ENCODE measurements at places on chromosomes 16 and 17. TPM values are rescaled to one million over a fixed set of nuclear protein-coding genes. Genes with fewer than 3 reads are reported as not detected.

- no peaks in the 10 kb centered on the region for H3K36me3 ChIP-seq
- H3K27me3 ChIP-seq: no peaks in the 10 kb centered on the region
- H3K27ac ChIP-seq: no peak overlapping the region
- no peaks in the 10 kb centered on the region for H3K4me1 ChIP-seq
- DNase-seq: no peak
Observed at GRCh38 chr16:77540646-77541045, 105.8 kb upstream of the ADAMTS18 start.

GRCh38 chr16:56513972-56514371, 5.9 kb downstream of the BBS2 start:
- H3K4me1 ChIP-seq: no peaks in the 10 kb centered on the region
- no peaks in the 10 kb centered on the region for H3K27me3 ChIP-seq
- H3K36me3 ChIP-seq: peaks cover 7% of the 10 kb centered on the region
- H3K4me3 ChIP-seq: no peak overlapping the region
- peak; percentile 74 for DNase-seq

DNA sequence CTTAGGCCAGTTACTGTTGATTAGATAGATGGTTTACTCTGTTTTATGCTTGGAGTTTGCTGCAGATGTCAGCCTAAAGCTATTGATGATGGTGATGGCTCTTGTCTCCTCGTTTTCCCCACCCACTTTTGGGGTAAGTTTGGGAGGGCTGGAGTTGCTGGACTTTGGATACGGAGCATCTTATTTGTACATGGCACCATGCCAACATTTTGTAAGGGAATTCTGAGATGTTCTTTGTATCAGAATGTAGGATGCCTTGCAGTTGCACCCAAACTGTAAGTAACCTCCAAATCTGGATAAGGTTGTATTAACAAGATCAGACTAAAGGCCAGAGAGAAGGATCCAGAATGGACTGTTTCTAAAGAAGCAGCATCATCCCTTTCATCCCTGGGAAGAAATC, 551.9 kb upstream of the ZFHX3 start:
- H3K27me3 ChIP-seq: no peaks in the 10 kb centered on the region
- no peaks in the 10 kb centered on the region for H3K4me1 ChIP-seq
- no peak overlapping the region for H3K4me3 ChIP-seq
- H3K36me3 ChIP-seq: no peaks in the 10 kb centered on the region

RCVRN gene
- polyA plus RNA-seq: not detected

CACNG4 gene
- polyA plus RNA-seq: 0.53 TPM

DNA sequence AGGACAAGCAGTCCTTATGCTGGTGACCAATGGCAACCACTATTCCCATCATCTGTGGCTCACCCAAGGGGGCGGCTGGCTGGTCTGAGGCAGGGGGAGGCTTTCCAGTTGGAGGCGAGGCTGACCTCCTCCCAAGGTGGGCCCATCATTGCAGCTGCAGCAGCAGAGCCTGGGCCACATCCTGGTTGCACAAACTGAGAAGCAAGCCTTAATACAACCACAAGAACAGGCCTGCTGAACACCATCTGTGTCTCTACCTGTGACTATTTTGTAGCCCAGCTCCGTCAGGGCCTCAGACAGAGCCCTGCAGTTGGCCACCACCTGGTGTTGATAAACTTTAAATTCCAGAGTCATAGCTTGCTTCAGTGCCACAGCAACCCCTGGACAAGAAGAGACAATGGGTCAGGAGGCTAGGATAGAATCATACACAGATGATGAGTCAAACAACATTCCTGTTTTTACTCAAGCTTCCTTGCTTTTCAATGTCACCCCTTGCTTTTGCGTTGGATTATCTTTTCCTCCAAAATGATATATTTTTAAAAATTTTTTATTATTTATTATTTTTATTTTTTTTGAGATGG, 17.9 kb downstream of the SMCR8 start:
- no peaks in the 10 kb centered on the region for H3K27me3 ChIP-seq
- no peak overlapping the region for H3K4me3 ChIP-seq
- H3K27ac ChIP-seq: no peak overlapping the region
- peaks cover 4% of the 10 kb centered on the region for H3K4me1 ChIP-seq

DNA sequence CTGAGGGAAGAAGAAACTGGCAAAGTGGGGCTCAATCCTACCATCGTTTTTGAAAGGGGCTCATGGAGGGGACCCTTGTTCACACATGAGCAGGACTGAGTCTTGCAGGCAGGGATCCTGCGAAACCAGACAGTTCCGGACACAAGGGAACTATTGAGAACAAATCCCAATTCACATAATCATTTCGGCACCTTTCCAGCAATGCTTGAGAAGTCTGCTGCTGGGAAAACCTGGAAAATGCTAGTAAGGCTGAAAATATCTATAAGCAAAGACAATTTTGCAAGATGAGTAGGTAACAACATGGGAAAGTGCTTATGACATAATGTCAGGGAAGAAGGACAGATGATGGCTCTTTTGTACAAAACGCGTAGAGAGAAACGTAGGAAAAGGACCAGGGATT, 52.1 kb upstream of the BPTF start:
- H3K4me3 ChIP-seq: no peak overlapping the region
- DNase-seq: peak; percentile 15
- H3K4me1 ChIP-seq: no peaks in the 10 kb centered on the region

GRCh38 chr16:68506331-68507053, 32.6 kb upstream of the ZFP90 start:
- H3K4me3 ChIP-seq: no peak overlapping the region
- H3K27me3 ChIP-seq: peaks cover 20% of the 10 kb centered on the region
- DNase-seq: peak; percentile 8
- no peaks in the 10 kb centered on the region for H3K36me3 ChIP-seq
- H3K27ac ChIP-seq: no peak overlapping the region

RRAD gene
- polyA plus RNA-seq: 2.1 TPM

DNA sequence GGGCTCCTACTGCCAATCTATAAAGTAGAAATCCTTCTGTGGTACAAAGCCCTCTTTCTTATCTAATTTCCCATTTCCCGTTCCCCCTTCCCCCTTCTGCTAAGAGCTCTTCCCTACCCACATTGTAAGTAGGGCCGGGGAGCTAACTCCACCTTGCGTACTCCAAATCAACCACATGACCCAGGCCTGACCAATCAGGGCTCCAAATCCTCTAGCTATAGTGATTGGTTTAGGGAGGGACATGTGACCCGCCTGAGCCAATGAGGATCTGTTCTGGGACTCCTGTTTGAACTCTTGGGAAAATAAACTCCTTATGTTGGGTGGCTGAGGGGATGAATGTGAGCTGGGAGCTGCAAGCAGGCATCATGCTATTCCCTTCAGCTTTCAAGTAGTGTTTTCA, 40.9 kb upstream of the MEOX1 start:
- no peak overlapping the region for H3K27ac ChIP-seq
- no peaks in the 10 kb centered on the region for H3K36me3 ChIP-seq
- no peak overlapping the region for H3K4me3 ChIP-seq
- H3K27me3 ChIP-seq: peaks cover 19% of the 10 kb centered on the region
- DNase-seq: no peak
- peaks cover 5% of the 10 kb centered on the region for H3K4me1 ChIP-seq

FOXN1 gene
- polyA plus RNA-seq: not detected

ZFPM1 gene
- polyA plus RNA-seq: 1.1 TPM

ADORA2B gene
- 6.1 TPM for polyA plus RNA-seq

DNA sequence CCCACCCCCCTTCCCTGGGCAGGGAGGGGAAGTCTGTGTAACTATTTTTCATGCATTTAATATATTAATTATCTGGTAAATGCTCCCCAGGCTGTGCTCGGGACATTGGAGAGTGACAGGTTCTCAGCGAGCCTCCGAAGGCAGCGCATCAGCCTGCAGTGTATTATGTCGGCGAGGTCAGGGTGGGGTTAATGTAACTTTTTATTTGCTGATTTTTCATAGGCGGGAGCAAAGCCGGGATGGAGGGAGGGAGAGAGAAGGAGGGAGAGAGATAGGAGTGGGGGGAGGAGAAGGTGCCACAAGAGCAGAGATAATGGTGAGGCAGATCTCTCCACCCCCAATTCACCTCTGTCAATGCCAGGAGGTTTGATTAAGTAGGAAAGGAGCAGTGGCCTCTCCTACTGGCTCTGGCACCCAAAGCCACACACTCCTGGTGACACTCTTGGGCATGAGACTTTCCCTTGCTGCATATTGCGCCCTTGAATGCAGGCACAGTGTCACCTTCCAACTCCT, 104.0 kb downstream of the MRM1 start:
- H3K27me3 ChIP-seq: peaks cover 13% of the 10 kb centered on the region
- no peaks in the 10 kb centered on the region for H3K36me3 ChIP-seq
- H3K4me3 ChIP-seq: no peak overlapping the region
- H3K4me1 ChIP-seq: no peaks in the 10 kb centered on the region

DNA sequence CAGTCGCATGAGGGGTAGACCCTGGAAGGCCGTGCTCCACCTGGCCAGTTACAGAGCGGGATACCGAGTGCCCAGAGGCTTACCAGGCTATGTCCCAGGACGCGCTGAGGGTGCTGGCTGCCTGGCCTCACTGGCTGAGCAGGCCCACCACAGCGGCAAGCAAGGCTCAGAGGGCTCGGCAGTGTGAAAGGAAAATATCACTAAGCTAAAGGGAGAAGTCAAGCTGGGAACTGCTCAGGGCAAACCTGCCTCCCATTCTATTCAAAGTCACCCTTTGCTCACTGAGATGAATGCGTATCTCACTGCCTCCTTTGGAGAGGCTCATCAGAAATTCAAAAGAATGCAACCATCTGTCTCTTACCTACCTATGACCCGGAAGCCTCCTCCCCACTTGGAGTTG, 37.4 kb downstream of the CCDC57 start:
- H3K27me3 ChIP-seq: no peaks in the 10 kb centered on the region
- H3K4me3 ChIP-seq: no peak overlapping the region
- H3K4me1 ChIP-seq: no peaks in the 10 kb centered on the region
- H3K36me3 ChIP-seq: peaks cover 39% of the 10 kb centered on the region

PAGR1 gene
- polyA plus RNA-seq: 22.1 TPM
